Endodermal cell (in vitro differentiated cells): ENCODE measurements at places on chromosomes 7 and 10. TPM values are rescaled to one million over a fixed set of nuclear protein-coding genes. Genes with fewer than 3 reads are reported as not detected.

PSAP gene
- 456 TPM in 2 replicates for total RNA-seq

PRKAR2B gene
- 7.3 and 8.6 TPM in 2 replicates for total RNA-seq

DNA sequence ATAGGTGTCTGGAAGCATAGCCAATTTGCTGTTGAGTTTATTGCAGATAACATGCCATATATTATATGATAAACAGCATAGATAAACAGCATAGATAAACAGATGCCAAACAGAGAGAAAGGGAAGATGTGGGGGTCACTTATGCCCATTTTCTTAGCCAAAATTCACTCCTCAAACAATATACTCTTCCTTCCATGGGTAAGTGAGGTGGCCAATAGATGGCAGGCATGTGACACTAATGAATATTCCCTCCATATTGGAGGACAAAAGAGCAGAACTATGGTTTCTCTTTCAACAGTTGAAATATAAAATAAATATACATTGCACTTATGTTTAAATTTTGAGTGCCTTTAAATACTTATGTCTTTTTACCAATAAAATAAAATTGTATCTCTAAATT lies 1212.8 kb downstream of the REEP3 start:
- peak; percentile 57 for DNase-seq

- peak; percentile 30 for DNase-seq
These were observed 29.2 kb upstream of the NPFFR1 start for GRCh38 chr10:70312972-70313371.

DNA sequence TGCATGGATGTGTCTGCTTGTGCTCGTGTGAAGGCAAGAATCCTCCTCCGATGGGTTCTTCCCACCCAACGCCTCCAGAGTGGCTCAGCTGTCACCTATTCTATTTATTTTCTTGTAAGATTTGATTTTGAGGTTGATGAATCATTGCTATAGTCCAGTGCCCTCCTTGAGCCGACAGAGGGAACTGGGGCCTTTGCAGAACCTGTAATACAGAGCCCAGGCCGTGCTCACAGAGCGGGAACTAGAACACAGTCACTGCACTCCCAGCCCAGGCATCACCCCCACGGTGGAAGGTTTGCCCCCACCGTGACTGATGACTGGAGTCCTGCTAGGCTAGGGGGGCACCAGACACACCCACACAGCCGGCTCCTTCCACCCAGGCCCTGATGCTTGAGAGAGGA lies 2.0 kb downstream of the RARRES2 start:
- DNase-seq: peak; percentile 44

DNA sequence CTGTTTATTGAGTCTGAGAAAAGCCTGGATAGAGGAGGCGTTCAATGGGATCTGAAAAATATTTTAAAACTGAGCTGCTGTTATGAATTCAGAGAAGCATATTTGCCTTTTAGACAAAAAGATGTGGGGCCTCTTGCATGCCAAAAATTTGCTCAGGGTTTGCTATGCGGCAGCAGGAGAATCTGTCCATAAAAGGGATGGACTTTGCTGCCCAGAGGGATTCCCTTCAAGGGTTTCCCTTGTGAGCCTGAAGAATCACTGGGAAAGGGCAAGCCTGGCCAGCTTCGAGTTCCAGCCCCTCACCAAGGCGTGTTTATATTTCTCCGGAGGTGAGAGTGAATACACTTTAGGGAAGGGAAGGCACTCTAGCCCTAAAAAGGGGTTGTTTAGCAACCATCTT lies 55.5 kb upstream of the CALD1 start:
- DNase-seq: no peak

DNA sequence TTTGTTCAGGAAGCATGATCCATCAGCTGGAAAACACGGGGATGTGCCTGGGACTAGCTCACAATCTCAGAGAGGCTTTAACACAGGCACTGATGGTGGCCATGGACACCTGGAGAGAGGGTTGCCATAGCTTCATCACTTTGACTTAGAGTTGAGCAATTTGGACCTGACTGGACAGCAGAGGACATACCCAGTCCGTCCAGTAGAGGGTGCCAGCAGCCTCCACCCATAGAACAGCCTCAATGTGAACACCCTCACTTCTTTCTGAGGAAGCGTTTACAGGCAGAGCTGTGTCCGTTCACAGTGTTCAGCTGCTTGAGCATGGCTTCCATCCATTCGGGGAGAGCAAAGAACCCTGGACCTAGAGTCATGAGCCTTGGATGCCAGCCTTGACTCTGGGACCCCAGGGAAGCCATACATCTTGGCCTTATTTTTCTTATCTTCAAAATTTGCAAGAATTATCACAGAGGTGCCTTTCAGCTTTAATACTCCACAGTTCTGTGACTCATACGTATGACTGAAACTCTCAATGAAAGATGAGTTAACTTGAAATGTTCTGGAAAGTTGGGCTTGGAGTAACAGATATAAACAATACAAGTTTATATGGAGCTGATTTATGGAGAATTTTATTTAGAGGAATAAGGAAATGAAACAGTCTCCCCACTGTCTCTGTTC lies 302.9 kb upstream of the PODXL start:
- DNase-seq: peak; percentile 92

GRCh38 chr10:97771913-97772823 lies at the start of gene SFRP5:
Gene SFRP5, minus strand, starts transcription at chr10:97771999. Its CDS starts 166 bp downstream, at chr10:97771833.
- peak; percentile 75 for DNase-seq

DNA sequence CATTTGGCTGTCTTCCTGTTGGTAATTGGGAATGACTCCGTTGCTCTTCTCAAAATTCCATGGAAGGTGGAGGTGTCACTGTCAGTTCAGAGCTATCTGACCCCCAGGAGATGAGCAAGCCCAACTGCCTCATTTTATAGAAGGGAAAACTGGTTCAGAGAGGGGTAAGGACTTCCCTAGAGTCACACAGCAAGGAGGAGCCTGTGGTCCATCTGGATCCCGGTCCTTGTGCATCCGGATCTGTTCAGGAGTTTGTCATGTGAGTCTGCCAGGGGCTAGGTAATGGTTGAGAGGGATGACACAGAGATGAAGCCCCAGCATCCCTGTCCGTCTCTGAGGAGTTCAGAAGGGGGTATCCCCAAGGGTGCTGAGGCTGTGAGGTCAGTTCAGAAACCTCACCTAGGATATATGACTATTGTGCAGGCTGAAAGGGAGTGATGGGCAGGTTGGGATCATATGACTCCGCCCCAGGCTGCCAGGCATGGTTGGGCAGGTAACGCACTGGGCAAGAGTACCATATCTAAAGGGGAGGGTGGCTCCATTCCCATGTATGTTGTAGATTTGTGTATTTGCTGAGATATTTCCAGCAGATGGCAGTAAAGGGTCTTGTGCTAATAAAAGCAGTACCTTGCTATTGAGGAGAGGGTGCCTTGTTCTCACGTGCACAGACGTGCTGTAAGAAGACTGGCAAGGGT lies 16.0 kb upstream of the SLC29A3 start:
- no peak for DNase-seq
